ENCODE measurements at places on chromosomes 4 and X.

DNA sequence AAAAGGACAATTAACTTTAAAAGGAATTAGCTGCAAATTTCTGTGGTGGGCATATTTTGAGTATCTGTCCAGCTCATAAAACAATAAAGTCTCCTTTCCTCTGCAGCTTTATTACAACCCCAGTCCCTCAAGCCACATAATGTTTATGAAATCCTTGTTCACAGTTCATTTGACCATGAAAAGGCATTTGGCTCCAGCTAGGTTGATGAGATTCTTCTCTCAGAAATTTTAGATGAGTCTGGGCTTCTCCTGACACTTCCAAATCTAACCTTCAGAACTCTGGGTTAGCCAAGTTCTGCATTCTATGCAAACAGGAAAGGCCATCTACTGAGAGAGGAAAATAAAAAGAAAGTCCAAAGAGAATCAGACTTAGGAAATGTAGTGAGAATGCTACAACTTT, 156.8 kb downstream of the GRXCR1 start:
- DNase-seq = no peak

GRCh38 chr4:170773709-170774273, 684.0 kb upstream of the AADAT start:
- DNase-seq = no peak

DNA sequence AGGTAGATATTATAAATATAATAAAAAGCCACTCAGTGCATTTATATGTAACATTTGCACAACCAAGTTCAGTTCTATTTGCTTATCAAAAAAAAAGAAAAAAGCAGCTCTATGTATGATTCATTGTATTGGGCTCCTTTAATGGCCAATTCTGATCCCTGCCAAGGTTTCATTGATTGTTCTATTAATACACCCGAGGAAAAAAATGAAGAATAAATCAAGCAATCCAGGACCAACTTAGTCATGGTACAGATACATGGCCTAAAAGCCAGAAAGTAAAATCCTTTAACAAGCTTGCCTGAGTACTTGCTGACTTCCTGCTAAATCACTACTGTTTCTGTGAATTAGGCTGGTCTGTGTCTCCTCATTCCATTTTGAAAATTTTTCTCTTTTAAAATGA, 77.6 kb upstream of the PCDH7 start:
- DNase-seq = no peak

GRCh38 chr4:7660176-7661039, 225.7 kb upstream of the PSAPL1 start:
- DNase-seq = no peak

- no peak for DNase-seq
These were observed 111.7 kb downstream of the AMER1 start for GRCh38 chrX:64093761-64094160.

- peak; percentile 0 for DNase-seq
These were observed 122.8 kb downstream of the DIPK2B start for GRCh38 chrX:45077748-45078424.

- no peak for DNase-seq
These were observed 21.1 kb downstream of the HTRA3 start for GRCh38 chr4:8290701-8290970.
